ENCODE measurements at places on chromosomes 11 and 22.

- H3K4me3 ChIP-seq: no peak overlapping the region
- H3K27ac ChIP-seq: no peak overlapping the region
- no peaks in the 10 kb centered on the region for H3K36me3 ChIP-seq
Observed at GRCh38 chr11:19818619-19819018, 106.0 kb downstream of the NAV2 start.

DNA sequence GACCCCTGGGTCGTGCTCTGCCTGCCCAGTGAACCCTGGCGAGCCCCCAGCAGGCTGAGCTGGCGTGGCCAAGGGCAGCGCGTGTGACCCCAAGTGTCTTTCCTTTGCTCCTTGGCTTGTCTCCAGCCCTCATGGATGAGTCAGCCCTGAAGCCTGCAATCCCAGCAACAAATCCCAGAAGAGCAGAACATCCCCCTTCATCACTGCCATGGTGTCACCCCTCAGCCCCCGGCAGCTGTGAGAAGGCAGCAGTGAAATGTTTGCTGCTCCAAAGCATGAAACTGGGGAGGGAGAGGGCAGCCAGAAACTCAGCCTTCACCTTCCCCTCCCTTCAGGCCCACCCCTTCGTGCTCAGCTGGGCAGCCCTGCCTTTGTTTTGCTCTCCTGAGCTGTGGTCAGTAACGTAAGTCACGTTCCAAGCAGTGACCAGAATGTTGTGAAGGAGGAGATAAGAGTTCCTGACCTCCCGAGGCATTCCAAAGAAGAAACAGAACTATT, 29.8 kb downstream of the ADAMTS15 start:
- DNase-seq: no peak
- no peak overlapping the region for H3K27ac ChIP-seq
- H3K27me3 ChIP-seq: no peaks in the 10 kb centered on the region
- H3K4me1 ChIP-seq: peaks cover 19% of the 10 kb centered on the region

- peaks cover 23% of the 10 kb centered on the region for H3K4me1 ChIP-seq
- H3K27ac ChIP-seq: no peak overlapping the region
- no peaks in the 10 kb centered on the region for H3K36me3 ChIP-seq
Observed at GRCh38 chr11:126547161-126547560, 191.7 kb downstream of the ST3GAL4 start.

GRCh38 chr11:78656984-78657383, 82.3 kb upstream of the NARS2 start:
- DNase-seq: no peak
- H3K36me3 ChIP-seq: peaks cover 19% of the 10 kb centered on the region
- H3K27ac ChIP-seq: no peak overlapping the region

DNA sequence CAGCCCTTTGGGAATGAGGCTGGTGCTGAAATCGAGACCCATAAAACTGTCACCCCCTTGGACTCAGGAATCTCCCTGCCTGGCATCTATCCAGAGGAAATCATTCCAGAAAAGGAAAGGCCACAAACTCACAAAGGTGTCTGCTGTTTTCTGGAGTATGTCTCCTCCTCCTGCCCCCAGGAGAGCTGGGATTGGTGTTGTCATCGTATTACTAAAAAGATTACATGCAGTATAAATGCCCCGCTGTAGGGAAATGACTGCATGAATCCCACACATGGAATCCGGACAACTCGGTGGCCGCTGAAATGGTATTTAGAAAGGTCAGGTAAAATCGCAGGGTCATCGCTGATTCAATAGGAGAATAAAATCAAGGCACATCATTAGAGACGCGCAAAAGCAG, 18.9 kb upstream of the RFPL3 start:
- no peaks in the 10 kb centered on the region for H3K27me3 ChIP-seq
- no peaks in the 10 kb centered on the region for H3K36me3 ChIP-seq
- peaks cover 59% of the 10 kb centered on the region for H3K4me1 ChIP-seq
- no peak for DNase-seq
- no peak overlapping the region for H3K27ac ChIP-seq
- H3K4me3 ChIP-seq: no peak overlapping the region

GRCh38 chr22:20061481-20061861, 18.6 kb upstream of the DGCR8 start:
- no peak overlapping the region for H3K27ac ChIP-seq
- DNase-seq: no peak
- H3K27me3 ChIP-seq: no peaks in the 10 kb centered on the region
- H3K4me3 ChIP-seq: no peak overlapping the region
- H3K36me3 ChIP-seq: peaks cover 3% of the 10 kb centered on the region

GRCh38 chr22:50694099-50694605, 21.5 kb downstream of the SHANK3 start:
- H3K27ac ChIP-seq: no peak overlapping the region
- H3K4me3 ChIP-seq: no peak overlapping the region
- peaks cover 3% of the 10 kb centered on the region for H3K27me3 ChIP-seq
- DNase-seq: no peak
- H3K4me1 ChIP-seq: peaks cover 12% of the 10 kb centered on the region
- peaks cover 12% of the 10 kb centered on the region for H3K36me3 ChIP-seq

GRCh38 chr11:66701432-66702240, 23.9 kb upstream of the RBM4B start:
- H3K4me1 ChIP-seq: no peaks in the 10 kb centered on the region

DNA sequence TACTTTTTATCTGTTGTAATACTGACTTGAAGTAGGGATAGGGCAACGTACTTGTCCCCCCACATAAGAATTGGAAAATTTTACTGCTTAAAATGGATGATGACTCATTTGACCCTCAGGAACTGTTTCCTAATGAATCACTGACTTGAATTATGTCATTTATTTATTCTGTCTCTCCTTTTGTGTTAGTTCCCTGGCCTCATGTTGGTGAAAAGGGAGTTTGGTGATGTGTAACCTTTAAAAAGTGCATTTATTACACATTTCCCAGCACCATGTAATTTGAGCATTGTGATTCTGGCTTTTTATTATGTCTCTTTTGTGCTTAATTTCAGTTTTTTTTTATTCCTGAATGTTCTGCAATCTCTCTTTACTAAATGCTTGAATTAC, 20.3 kb upstream of the PGM2L1 start:
- no peaks in the 10 kb centered on the region for H3K27me3 ChIP-seq
- peaks cover 16% of the 10 kb centered on the region for H3K4me1 ChIP-seq
- H3K4me3 ChIP-seq: no peak overlapping the region
- no peak overlapping the region for H3K27ac ChIP-seq

Measured in neuronal stem cell (in vitro differentiated cells).